Stimulated activated CD8-positive, alpha-beta memory T cell treated with anti-CD3 and anti-CD28 coated beads, Interleukin-4, amount 100 ng/mL, for 4 hours (primary cell): ENCODE measurements at places on chromosomes 13 and 19.

- DNase-seq = no peak
These were observed 19.4 kb downstream of the ACTN4 start for GRCh38 chr19:38666663-38667511.

DNA sequence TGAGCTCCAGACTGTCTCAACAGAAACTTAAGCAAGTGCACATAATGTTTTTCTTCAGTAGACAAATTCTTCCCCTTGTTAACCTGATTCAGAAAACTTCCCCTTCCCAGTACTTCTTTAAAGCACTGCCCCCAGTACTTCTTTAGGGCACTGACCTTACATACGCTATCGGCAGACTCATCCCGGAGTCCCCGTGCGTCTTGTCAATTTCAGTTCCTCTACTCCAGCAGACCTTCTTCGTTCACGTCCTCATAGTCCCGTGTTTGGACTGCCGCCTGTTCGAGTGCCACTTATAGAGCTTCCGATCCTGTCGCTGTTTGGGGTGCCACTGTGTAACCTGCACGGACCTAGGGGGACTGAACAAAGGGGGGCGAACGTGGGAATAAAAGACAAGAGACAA is 29.0 kb downstream of the ZNF627 start:
- no peak for DNase-seq

GRCh38 chr13:102203718-102204117 is 198.1 kb downstream of the FGF14 start:
- no peak for DNase-seq

DNA sequence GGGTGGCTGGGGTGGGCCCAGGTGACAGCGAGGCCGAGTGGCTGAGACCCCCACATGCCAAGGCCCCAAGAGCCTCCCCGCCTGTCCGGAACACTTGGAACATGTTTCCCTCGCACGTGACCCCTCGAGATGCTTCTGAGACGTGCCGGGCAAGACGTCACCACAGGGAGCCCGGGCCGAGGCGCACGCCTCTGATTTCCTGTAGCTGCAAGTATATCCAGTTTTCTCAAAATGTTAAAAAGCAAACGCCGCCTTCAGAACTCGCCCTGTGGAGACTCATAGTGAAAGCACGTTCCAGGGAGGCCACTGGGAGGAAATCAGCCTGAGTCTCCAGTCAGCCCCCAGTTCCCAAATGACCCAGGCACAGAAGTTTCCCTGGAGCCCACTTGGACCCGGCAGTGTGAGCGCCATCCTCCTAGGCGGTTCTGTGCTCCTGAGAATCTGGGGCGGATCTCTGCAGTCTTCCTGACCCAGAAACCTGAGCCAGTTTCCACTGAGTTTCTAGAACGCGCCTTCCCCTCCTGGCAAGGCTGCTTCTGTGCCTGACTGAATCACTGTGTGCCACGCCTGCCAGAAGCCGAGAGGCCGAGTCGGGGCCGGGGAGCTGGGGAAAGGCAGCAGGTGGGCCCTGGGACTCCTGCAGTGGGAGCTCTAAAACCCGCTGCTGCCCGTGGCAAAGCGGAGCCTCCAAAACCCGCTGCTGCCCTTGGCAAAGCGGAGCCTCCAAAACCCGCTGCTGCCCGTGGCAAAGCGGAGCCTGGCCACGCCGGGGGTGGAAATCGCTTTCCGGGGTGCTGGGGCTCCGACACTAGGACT is 179.3 kb downstream of the KDM4B start:
- DNase-seq = no peak

DNA sequence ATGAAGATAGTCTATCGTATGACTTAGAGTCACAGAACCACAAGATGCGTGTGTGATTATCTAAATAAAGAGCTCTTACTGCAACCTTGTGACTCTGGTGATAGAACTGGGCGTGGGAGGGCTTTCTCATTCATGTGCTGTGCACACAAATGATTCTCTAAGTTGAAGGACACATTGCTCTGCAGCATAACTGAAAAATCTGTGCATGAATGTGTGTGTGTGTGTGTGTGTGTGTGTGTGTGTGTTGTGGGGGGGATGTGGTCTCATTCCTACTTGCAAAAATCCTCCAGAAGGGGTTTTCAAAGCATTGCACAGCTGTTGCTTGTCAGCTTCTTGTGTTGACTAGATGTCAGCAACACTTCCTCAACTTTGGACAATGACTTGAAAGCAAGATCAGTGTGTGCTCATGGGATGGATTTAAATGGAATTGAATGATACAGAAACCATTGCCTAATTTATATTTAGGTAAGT is 22.4 kb downstream of the LRCH1 start:
- no peak for DNase-seq

DNA sequence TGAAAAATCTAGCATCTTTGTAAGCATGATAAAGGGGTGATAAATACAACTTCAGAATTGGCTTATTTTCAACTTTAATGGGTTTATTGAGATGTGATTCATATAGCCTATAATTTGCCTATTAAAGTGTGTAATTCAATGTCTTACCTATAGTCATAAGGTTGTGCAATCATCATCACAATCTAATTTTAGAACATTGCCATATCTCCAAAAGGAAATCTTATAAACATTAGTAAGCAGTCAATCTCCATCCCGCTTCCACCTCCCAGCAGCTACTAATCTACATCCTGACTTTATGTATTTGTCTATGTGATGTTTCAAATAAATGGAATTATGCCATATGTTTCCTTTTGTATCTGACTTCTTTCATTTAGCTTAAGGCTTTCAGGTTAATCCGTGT is 145.2 kb upstream of the KLHL1 start:
- no peak for DNase-seq

GRCh38 chr13:94324767-94325540 is 154.5 kb downstream of the DCT start:
- no peak for DNase-seq

DNA sequence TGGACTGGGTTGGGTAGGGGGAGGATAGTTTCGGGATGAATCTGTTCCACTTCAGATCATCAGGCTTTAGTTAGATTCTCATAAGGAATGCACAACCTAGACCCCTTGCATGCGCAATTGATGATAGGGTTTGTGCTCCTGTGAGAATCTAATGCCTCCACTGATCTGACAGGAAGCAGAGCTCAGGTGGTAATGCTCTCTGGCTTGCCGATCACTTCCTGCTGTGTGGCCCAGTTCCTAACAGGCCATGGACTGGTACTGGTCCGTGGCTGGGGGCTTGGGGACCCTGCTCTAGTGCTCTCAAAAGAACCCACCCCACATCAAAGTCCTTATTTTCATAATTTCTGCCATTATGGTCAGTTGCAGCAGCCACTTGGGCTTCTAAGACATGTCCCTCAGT is 30.1 kb downstream of the DNAJC3 start:
- no peak for DNase-seq
